Stromal cell of bone marrow (primary cell): ENCODE measurements at places on chromosomes 13 and 19.

DNA sequence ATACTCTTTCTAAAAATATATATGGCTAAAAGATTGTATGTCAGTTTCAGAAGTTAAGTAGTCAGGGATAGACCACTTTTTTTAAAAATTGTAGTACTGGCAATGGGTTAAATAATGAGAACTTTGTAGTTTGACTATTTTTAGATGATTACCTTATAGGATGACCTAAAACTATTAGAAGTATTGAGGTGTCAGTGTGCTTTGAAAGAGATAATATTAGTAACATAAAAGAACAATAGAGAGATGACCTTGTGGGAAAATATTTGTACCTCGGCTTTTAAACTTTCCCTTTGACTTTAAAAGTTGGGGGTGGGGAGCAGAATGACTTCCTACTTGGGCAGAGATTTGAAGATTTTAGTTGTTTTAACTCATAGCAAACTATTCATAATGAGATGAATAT lies 48.3 kb downstream of the SLAIN1 start:
- no peak for DNase-seq

GRCh38 chr13:111857336-111857735 lies 209.6 kb upstream of the SOX1 start:
- no peak for DNase-seq

GRCh38 chr13:41654796-41655195 lies 197.4 kb downstream of the RGCC start:
- DNase-seq, result no peak

DNA sequence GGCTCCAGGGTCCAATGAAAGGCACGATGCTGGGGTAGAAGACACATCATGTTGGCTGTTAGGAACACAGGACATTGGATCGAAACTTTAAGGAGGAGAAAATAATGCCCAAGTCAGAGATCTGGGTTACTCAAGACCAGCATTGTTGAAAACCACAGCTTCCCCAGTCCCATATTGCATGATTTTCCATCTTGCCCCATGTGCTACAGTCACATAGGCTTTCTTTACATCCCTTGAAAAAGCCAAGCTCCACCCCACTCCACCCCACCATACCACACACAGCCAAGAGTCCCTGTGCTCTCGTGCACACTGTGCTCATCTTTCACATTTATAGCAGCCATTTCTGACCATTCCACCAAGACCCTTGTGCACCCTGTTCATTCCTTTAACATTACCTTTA lies 636.2 kb downstream of the DIAPH3 start:
- no peak for DNase-seq
